ENCODE measurements at places on chromosomes 7 and 10.

GRCh38 chr7:70271617-70272081, 673.4 kb downstream of the AUTS2 start:
- DNase-seq: no peak

DNA sequence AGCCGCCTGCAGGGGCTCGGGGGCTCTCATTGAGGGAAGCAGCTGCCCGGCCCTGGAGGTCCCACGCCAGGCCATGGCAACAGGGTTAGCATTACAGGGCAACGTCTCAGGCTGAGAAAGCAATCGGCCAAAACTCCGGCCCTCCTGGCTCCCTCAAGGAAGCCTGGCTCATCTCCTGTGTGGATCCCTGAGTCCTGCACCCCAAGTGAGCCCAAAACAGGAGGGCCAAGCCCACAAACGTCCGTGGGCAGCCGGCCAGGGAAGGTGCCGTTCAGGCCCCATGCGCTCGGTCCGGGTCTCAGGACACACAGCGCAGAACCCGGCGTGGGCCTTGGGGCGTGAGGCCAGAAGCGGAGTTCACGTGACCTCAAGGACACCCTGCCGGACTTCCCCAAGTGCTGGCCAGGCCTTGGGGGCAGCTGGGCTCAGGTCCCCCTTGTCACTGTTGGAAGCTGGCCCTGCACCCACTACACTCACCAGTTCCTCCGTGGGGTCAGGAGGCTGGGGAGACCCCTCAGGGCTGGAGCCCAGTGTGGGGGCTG, 8.0 kb upstream of the PWWP2B start:
- no peak for DNase-seq

DNA sequence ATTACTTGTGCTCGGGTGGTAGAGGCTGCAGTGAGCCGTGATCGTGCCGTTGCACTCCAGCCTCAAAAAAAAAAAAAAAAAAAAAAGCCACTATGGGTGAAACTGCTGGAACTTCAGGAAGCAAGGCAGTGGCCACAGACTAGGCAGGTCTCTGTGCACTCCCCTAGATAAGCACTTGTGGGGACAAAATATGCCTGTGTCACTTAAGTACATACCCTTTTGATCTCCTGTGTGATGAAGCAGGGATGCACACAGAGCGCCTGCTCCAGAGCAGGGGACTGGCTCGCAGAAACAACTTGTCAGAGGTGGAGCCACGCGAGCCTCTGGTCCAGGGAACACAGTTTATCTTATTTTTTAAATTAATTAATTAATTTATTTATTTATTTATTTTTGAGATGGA, 42.9 kb upstream of the PSAP start:
- no peak for DNase-seq

- no peak for DNase-seq
Observed at GRCh38 chr10:59895629-59896116, 10.7 kb downstream of the CCDC6 start.

DNA sequence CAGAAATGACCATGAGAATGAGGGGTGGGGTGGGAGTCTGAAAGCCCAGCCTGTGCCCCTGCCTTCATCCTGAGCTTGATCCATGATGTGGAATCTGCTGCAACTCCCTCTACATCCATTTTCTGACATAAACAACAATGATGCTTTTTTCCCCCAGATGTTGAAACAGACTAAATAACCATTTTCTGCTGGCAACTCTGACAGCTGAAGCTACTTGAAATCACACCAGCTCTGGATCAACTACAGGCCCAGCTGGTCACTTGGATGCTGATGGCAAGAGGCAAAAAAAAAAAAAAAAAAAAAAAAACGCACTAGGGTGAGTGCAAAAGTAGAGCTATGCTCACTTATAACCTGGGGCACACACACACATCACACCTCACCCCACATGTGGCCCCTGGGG, 74.2 kb downstream of the FAM107B start:
- no peak for DNase-seq

DNA sequence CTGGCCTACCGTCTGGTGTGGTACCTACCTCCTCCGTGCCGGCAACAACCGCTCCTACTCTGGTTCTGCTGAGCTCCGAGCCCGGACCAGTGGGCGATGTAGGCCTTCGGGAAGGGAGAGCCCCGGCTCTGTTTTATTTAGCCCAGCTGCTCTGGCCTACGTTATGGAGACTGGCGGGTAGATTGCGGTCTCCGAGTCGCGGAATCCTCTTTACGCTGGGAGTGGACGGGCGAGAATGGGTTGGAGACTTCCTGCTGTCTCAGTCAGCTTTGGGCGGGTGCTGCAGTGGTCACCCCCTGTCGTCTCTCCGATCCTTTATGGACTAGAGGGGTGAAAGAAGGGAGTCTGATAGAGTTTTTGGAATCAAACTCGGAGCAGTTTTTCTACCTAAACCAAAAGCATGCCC, 406 bp downstream of the CBLL1 start:
- no peak for DNase-seq

- DNase-seq: no peak
Observed at GRCh38 chr7:150434240-150434639, 16.2 kb upstream of the GIMAP8 start.

DNA sequence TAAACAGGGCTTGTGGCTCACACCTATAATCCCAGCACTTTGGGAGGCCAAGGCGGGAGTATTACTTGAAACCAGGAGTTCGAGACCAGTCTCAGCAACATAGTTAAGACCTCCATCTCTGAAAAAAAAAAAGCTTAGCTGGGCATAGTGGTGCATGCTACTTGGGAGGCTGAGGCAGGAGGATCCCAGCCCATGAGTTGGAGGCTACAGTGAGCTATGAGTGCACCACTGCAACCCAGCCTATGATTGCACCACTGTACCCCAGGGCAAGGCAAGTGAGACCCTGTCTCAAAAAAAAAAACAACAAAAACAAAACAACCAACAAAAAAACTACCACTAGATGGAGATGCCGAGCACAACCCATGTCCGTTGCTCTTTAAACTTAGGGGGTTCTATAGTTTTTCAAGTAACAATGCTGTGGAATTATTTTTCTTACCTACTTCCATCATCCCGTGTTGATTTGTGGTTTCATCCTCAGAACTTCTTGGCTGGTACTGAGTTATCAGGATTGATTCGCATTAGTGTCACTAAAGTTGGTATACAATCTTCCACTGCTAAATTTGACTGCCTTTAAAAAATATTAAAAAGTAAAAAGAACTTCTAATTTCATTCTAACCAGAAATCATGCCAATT, 12.2 kb upstream of the REPIN1 start:
- peak; percentile 63 for DNase-seq

GRCh38 chr10:122974543-122975064, 5.6 kb upstream of the PSTK start:
- DNase-seq: no peak

GRCh38 chr10:48550977-48551376, 53.9 kb downstream of the ARHGAP22 start:
- no peak for DNase-seq

DNA sequence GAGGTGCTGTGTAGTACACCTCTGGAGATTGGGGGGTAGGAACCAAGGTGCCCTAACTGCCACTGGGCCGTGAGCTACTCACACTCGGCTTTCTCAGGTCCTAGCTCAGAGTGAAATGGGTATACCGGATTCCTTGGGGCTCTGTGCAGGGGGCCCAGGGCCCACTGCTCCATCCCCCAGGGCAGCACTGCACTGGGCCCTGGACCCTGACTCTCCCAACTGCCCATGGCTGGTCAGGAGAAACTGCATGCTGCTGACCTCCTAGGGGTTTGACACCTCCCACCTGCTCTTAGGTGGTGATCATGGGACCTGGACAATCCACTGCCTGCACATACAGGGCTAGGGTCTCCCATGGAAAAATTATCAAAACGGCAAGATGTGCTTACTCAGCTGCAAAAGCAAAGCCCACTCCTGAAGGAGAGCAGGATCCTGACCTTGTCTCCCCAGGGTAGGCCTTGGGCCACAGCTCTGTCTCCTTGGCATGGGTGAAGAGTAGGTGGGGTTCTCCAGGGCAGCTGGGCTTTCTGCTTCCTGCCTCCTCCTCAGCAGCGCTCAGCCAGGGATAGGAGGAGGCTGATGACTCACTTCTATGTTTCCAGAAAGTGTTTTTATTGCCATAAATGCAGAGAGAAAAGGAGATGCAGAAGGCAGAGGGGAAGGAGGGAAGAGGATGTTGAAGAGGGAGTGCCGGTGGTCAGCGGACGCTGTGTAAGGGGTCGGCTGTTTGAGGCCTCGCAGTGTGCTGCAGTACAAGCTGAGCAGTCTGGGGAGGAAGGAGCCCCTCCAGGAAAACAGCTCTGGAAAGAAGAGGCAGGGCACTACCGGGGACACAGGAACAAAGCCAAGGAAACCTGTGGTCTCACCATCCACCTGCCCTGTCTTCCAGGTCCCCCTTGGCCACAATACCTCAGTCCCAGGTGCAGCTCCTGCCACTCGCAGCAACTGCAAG, 107.8 kb downstream of the ARHGAP22 start:
- DNase-seq: peak; percentile 72

DNA sequence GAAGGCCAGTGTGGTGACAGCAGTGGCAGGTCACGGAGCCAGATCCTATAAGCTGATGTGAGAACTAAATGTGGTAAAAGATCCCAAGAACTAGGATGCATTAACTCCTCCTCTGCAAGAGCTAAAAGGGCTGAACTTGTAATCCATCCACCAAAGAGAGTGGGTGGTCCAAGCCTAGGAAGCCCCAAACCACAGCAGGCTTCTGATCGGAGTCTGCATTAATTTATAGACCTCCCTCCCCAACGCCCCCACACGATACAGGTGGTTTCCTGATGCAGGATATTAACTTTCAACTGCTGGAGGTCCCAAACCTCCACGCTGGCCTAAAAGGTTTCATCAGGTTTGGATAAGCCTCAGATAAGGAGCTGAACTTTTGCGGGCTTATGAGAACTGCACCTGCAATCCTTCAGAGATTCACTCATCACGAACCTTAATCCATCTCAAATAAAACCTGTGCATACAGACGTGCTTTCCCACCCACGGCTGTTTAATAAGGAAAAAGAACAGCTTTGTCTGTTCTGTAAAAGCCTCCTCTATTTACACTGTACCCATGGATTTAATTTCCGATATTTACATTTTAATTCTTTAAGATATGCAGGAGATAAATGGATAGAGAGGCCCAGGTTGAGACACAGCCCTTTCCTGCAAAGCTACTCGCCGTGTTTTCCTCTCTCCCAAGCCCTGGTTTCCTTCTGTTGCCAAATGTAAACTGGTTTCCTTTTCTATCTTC, 74.9 kb downstream of the GFRA1 start:
- DNase-seq: no peak

GRCh38 chr7:79425665-79426064, 27.8 kb downstream of the MAGI2 start:
- DNase-seq: no peak

DNA sequence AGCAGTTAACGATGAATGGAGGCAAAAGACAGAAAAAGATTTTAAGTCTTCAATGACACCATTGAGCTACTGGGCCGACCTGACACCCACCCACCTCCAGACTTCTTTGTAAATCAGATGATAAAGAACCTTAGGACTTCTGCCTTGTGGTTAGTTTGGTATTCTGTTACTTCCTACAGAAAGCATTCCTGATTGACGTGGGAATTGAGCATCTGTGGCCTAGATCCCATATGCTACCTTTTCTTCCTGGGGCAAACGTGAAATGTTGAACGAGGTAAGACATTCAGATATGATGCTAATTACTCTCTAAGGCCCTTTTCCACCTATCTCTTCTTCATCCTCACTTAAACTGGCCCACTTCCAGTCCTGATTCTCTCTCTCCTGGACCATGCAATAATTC, 10.2 kb downstream of the PRLHR start:
- DNase-seq: peak; percentile 17

DNA sequence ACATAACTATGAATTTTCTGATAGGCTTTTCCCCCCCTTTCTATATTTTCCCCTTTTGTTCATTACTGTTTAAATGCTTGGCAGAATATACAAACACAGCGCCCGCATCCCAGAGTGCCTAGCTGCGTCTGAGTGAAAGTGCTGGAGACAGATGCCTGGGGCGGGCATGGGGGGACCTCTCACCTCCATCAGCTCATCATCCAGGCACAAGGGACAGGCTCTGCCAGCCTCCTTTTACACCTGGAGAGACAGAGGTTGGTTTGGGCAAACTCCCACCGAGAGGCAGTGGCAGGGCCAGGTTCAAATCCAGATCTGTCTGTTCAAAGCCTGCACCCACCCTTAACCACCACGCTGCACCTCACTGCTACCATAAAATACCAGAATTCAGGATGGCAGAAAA, 104.5 kb downstream of the FAM53B start:
- no peak for DNase-seq

- no peak for DNase-seq
Observed at GRCh38 chr10:118101501-118101900, 54.8 kb upstream of the RAB11FIP2 start.

DNA sequence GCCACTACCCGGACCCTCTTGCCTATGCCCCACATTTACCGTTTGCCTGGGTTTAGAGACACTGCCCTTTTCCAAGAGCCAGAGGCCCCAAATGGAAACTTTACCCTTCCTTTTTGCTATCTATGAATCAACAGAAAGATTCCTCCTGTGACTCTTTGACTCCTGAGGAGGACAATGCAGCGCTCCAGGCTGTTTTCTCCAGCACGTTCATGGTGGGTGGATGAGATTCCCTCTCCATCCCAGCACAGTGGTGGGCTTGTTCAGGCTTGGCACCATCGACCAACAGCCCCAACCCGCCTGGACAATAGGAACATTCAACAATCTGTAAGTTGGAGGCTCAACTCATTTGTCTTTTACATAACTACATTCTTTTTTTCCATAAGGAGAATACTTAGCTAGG, 55.9 kb downstream of the DLD start:
- DNase-seq: no peak

DNA sequence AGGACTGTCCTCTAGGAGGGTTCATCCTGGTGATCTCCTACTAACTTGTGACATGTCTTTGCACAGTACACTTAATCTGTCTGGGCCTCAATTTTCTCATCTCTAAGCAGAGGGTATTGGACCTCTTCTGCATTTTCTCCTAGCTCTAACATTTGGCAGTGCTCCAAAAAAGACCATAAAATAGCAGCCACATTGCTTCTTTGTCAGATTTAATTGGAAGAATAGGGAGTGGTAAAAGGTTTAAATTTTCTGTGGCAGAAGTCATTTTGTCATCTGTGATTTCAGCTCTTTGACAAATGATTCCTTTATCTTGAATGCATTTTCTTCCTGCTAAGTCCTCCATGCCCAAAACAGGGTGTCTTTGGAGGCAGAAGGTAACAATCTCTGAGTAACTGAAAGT, 289.9 kb upstream of the LRGUK start:
- DNase-seq: no peak

GRCh38 chr7:123024989-123025758, 29.7 kb upstream of the TAS2R16 start:
- DNase-seq: peak; percentile 78

DNA sequence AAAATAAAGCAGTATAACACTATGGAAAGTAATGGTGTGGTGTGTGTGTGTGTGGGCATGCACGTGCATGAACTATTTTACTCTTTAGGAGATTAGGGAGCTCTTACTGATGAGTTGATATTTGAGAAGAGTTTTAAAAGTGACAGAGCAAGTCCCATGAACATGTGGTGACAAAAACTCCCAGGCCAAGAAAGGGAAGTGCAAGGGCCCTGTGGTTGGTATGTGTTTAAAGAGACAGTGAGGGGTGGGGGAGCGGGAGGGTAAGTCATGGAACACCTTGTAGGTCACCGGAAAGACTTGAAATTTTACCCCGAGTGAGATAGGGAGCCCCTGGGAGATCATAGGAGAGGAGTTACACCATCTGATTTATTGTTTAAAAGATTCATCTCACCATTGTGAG, 63.3 kb downstream of the AKR1B1 start:
- DNase-seq: no peak

Measured in fibroblast of pulmonary artery (primary cell).